NK-92 treated with Interleukin-12 subunit alpha and Interleukin-12 subunit beta, amount 100 ng/mL, for 24 hours (cell line): ENCODE measurements at places on chromosomes 2 and 18.

GRCh38 chr18:32552421-32553030 is 81.8 kb upstream of the GAREM1 start:
- DNase-seq, result peak; percentile 7

DNA sequence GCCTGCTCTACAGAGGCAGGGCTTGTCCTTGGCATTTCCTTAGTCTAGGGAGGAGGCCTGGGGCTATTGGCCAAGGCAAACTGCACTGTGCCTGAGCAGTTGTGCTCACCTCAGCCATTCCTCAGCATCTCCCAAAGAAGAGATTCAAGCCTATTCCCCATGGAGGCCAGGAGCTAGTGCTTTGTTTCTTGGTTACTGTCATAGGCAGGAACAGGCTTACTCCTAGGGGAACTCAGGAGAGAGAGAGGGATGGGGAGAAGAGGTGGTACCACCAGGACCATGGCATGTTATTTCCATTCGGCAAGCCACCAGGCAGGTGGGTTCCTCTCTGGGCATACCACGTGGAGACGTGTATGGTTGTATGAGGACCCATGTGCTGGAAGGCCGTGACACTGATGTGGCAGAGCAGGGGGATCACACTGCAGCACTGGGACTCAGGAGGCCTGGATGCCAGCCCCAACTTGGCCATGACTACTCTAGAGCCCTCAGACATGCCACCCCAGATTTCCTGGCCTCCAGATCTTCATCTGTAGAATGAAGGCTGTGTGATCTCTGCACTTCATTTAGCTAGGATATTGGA is 233.7 kb downstream of the LOXHD1 start:
- DNase-seq, result no peak

DNA sequence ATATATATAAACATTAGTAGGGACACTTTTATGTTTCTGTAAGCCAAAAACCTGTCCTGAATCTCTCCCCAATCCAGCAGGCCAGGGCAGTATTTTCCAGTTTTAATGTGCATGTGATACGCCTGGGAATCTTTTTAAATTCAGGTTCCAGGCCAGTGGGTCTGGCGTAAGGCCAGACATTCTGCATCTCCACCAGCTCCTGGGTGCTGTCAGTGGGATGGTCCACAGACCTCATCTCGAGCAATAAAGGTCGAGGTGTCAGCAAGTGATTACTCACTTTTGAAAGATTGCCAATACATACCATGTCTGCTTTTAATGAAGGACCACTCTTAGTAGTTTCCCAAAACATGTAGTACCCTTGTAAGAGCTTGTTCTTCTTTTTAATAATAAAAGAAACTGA is 189.9 kb upstream of the SH3BP4 start:
- DNase-seq, result no peak

GRCh38 chr2:235500761-235501672 is 7.2 kb downstream of the AGAP1 start:
- no peak for DNase-seq

GRCh38 chr2:74486141-74486540 is 3.3 kb downstream of the TTC31 start:
- DNase-seq, result no peak

GRCh38 chr2:122486705-122487415 is 731.4 kb downstream of the TSN start:
- DNase-seq, result no peak

GRCh38 chr2:174338671-174339560 is 4.2 kb downstream of the SP9 start:
- no peak for DNase-seq

DNA sequence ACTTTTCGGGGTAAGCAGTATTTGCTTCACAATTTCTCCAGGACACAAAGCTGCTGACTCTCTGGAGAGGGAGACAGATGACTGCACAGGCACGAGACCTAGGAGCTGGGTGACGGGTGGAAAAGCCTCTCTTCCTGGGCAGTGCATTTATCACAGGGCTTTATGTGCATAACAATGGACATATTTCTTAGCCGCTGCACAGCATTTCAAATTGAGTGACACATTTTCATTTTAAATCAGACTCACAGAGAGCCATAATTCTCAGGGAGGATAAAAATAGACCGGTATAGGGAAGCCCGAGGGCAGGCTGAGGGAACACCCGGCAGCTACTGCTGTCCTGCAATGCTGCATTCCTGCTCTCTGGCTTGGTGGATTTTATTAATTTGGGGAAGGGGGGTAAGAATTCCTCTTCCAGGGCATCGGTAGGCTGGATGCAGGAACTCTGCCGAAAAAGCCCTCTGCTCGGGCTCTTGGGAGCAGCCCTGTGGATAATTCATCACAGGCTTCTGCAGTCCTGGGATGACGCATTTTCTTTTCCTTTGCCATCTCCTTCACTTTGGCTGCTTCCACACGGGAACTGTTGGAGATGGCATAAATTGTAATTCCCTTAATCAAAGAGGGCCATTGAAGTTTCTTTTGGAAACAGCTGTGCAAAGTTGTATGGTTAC is 108.1 kb upstream of the ACAA2 start:
- no peak for DNase-seq

GRCh38 chr18:379681-380330 is 112.0 kb upstream of the THOC1 start:
- DNase-seq, result no peak

DNA sequence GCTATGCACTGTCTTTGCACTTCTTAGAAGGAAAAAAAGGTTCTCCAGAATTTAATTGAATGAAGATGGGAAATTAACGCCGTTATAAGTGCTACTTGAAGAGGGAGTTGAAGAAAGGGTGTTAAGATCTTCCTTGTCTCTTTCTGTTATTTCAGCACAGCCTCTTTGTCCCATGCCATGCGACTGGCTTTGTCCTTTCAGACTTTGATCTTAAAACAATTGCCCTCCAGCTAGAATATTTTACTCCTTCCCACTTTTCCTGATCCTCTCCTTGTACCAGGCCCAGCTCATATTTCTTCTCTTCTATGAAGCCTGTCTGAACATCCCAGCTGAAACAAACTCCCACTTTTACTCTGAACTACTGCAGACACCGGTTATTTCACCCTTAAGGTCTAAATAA is 51.4 kb downstream of the RAB27B start:
- DNase-seq, result no peak

GRCh38 chr18:56775701-56776100 is 124.5 kb downstream of the WDR7 start:
- no peak for DNase-seq

GRCh38 chr2:96929245-96929925 is 57.0 kb downstream of the FAM178B start:
- no peak for DNase-seq
